ENCODE measurements at places on chromosomes 2 and 18.

- no peak for DNase-seq
These were observed 339.0 kb downstream of the SATB2 start for GRCh38 chr2:199118673-199119112.

GRCh38 chr2:237205043-237205541, 119.4 kb downstream of the COPS8 start:
- no peak for DNase-seq

GRCh38 chr2:127721978-127722355, 20.7 kb downstream of the SFT2D3 start:
- no peak for DNase-seq

DNA sequence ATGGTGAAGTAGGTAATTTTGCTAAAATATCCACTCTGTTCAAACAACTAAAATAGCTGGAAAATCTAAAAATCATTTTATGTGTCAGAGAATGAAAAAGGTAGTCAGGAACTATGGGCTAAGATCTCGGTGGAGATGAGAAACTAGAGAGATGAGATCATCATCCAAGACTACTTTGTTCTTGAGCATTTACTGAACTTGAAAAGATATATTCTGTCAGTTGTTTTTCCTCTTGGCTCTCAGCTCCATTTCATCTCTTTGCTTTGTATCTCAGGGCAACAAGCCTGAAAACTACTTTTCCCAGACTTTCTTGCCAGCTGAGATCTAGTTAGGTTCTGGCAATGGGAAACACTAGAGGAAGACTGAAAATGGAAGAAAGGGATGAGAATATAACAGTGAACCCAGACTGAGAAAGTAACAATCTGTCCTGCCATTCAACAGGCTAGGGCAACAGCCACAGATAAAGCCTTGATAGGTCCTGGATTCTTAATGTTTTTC, 346.2 kb upstream of the MEX3C start:
- no peak for DNase-seq

- peak; percentile 34 for DNase-seq
These were observed 62.2 kb downstream of the PAPOLG start for GRCh38 chr2:60818272-60818671.

- no peak for DNase-seq
These were observed 58.8 kb upstream of the SLC38A11 start for GRCh38 chr2:165013944-165014619.

- no peak for DNase-seq
These were observed 1.3 kb upstream of the VWA3B start for GRCh38 chr2:98085649-98086048.

DNA sequence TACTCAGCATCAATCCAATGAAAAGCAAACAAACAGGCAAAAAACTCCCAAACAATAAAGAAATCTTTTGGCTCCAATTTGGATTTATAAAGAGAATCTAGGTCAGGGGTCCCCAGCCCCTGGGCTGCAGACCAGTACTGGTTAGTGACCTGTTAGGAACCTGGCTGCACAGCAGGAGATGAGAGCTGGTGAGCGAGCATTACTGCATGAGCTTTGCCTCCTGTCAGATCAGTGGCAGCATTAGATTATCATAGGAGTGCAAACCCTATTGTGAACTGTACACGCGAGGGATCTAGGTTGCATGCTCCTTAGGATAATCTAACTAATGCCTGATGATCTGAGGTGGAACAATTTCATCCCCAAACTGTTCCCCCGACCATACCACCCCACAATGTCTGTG, 102.2 kb downstream of the KIAA1328 start:
- DNase-seq: no peak
